Lung microvascular endothelial cell (primary cell): ENCODE measurements at places on chromosomes 5 and 9.

DNA sequence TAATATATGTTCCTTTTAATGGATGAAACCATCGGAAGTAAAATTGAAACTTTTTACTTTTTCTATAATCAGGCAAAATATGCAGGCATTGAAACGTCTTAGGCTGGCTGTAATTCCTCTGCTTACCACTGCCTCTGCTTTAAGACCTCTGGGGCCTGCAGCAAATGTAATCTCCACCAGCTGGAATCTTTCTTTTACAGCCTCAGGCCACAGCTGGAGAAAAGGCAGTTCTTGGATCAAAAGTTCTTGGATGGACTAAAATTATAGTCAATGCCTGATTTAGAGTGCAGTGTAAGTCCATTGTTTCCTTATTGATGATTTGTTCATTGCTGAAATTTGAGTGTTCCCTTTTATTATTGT is 396.7 kb downstream of the KCTD16 start:
- no peak for DNase-seq

DNA sequence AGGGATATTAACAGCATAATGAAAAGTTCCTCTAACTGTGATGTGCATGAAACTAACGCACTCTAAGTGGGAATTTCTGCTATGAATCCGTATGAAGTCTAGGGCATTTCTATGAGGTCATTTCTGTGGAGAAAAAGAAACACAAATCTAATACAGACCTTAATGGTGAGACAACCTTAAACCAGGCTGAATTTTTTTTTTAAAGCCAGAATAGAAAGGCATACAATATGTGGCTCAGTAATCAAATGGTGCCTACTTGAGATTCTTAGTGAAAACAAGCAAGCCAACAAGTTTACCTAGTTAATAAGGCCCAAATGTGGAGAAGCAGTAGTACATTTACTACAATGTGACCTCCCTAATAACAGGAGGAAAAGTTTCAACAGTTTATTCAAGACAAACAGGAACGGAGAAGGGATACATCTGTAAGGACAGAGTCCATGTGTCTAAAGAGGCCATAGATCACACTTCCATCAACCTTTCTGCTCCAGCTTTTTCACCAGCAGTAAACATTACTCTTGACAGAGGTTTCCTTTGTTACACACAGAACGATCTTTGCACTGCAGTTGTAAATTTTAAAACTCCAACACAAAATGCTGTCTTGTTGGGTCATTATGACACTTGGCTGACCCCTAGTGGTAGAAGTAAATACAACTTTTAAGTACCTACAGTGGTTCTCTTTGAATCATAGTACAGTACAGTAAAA is 26.2 kb downstream of the CARNMT1 start:
- peak; percentile 89 for DNase-seq

GRCh38 chr5:156715287-156715686 is 134.8 kb upstream of the PPP1R2B start:
- DNase-seq, result no peak

- no peak for DNase-seq
These were observed 17.7 kb downstream of the SLC28A3 start for GRCh38 chr9:84322828-84323227.

GRCh38 chr5:128491291-128491690 is 46.8 kb downstream of the FBN2 start:
- DNase-seq, result no peak

DNA sequence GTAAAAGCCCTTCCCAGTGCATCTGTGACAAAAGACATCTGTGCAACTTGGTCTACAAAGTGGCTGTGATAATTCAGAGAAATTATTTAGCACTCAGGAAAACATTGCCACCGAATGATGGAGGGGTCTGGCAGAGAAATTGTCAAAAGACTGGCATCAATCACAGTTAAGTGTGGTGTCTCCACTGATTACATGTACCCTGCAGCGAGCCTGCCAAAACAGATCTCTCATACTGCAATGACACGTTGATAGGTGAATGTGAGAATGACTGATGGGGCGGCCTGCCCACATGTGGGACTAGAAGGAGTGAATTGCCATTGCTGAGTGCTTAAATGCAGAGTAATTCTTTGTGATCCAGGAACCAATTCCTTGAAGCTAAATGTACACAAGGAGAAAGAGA is 136.4 kb upstream of the PCSK5 start:
- DNase-seq, result no peak

DNA sequence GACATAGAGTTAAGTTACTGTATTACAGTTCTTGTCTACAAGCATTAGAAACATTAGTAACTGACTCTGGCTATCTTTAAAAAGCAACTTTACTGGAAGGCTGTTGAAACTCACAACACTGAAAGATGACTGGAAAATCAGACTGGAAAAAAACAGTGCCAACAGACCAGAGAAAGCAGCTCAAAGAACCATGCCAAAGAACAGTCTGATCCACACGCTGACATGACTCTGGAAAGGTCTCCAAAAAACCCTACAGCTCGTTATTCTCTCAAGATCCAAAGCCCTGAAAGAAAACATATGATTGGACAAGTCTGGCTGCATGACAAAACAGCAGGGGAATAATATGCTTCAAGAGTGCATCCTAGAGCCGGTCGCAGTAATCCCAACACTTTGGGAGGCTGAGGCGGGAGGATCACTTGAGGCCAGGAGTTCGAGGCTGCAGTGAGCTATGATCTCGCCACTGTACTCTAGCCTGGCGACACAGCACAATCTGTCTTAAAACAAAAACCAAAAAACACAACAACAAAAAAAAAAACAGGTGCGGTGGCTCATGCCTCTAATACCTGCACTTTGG is 5.6 kb downstream of the GOLPH3 start:
- DNase-seq, result peak; percentile 26
